ENCODE measurements at places on chromosomes 6 and 20.

- no peak for DNase-seq
These were observed 182.1 kb upstream of the SNX9 start for GRCh38 chr6:157640746-157641451.

GRCh38 chr6:36692861-36693702 is 4.5 kb upstream of the RAB44 start:
- no peak for DNase-seq

- DNase-seq = no peak
These were observed 459.7 kb downstream of the MMUT start for GRCh38 chr6:49003348-49003747.

- DNase-seq = no peak
These were observed 1.7 kb downstream of the UBE2V1 start for GRCh38 chr20:50111120-50111828.

- DNase-seq = no peak
These were observed 24.2 kb downstream of the NAPB start for GRCh38 chr20:23396950-23397627.

GRCh38 chr6:33193619-33194018 is 1.4 kb upstream of the COL11A2 start:
- DNase-seq = no peak

DNA sequence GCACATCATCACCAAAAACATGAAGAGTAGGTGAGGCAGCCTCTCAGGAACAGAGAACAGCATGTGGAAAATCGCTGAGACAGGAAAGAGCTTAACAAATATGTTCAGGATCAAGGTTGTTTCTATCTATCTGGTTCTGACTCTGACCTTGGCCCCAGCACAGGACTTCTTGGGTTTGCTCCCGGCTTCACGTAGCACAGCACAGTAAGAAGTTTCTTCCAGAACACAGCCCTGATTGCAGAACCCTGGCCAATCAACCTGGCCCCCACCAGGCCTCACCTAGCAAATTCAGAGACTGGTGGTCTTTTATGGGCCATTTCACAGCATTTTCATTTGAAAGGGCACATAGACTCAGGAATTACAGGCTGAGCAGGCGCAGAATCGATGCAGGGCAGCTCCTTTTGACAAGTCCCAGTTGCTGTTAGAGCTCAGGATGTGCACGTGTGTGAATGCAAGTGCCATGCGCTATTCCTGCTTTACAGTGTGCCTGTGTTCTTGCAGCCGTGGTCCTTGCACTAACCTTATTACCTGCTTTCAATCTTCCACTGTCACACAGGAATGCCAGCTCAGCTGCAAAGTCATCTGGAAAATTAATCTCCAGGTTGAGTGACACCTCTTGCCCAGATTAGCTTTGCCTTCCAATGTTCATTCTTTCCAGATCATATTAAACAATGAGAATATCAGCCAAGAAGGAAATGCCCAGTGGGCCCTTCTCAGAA is 100.5 kb upstream of the SLC2A12 start:
- DNase-seq = no peak

DNA sequence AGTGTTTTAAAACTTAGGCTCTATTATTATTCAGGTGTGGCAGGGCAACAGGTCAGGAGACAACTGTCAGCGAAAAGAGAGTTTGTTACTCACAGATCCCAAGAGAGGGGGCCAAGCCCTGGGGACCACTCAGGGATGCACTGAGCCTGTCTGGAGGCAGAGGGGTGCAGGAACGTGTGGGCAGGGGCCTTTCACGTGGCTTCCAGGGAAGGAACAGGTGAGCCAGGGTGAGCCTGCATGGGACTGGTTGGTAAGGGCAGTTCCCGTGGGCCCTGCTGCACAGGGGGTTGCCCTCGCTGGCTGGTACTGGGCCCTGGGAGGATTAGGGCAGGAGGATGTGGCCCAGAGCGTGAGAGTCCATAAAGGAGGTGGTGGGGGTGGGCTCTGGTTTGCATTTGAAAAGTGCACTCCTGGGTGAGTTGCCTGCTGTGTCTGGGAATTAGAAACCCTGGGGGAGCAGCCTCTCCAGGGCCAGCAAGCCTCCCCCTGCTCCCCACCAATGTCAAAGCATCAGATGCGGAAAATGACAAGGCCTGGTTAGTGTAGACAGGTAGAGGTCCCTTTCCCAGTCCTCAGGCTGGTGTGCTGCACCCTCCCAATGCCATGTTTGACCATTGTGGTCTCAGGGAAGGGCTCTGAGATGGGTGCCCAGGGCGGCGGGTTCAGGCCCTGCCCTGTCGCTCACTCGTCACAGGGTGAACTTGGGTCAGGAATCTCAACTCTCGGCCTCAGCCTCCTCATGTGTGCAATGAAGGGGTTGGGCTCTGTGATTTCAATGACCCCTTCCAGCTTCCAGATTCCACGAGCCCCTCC is 127.4 kb upstream of the RPS6KA2 start:
- DNase-seq = no peak

DNA sequence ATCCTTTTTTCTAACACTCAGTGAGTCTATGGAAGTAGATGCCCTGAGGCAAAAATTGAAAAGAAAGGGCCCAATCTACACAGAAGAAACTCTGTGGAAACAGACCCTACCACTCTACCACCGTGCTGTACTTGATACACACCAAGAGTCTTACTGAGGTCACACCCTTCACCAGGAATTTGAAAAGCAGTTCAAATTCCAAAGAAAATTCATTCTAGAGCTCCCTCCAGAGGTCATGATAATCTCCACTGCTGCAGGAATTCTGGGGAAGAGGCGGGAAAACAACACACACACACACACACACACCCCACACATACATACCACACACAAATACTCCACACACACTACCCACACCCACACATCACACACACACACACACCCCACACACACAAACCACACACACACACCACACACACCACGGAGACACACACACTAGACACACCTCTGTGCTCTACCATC is 336.8 kb downstream of the HDGFL1 start:
- peak; percentile 88 for DNase-seq

GRCh38 chr6:19562468-19562867 is 274.7 kb upstream of the ID4 start:
- no peak for DNase-seq

DNA sequence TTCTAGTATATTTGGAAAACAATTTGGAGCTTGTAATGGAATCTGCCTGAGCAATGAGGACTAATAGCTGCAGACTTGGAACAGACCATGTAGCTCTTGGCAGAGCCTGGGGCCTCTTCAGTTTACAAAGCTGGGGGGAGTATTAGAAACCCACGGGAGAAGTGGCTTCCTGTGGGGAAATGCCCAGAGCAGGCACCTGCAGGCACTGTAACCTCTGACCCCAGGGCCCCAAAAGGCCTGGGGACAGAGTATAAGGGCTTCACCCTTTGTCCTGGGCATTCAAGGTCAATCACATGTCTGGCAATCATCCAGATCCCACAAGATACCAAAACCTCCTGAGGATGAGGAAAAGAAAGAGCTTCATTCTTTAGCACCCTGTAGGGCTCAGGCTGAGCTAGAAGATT is 19.4 kb downstream of the PKIG start:
- peak; percentile 90 for DNase-seq

- DNase-seq = no peak
These were observed 42.9 kb upstream of the SPACA1 start for GRCh38 chr6:88004707-88005106.

- no peak for DNase-seq
These were observed 42.6 kb upstream of the TMEM170B start for GRCh38 chr6:11494786-11495564.

DNA sequence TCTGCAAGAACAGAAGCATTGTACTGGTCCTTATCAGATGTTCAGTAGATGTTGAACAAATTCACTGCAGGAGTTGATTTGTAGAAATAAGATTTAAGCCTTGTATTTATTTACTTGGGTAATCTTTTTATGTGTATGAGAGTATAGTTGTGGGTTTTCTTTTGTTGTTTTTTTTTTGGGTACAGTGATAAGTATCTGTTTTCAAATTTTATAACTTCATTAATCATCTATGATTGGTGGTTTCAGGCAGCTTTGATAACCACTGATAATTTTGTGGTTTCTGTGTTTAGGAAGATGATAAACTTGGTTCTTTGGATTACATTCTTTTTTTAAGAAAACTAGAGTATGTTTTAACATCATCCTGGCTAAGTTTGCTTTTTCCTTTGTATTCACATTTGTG is 2.8 kb downstream of the AFDN start:
- no peak for DNase-seq

- DNase-seq = no peak
These were observed 85.1 kb downstream of the AGPAT4 start for GRCh38 chr6:161188547-161189465.

DNA sequence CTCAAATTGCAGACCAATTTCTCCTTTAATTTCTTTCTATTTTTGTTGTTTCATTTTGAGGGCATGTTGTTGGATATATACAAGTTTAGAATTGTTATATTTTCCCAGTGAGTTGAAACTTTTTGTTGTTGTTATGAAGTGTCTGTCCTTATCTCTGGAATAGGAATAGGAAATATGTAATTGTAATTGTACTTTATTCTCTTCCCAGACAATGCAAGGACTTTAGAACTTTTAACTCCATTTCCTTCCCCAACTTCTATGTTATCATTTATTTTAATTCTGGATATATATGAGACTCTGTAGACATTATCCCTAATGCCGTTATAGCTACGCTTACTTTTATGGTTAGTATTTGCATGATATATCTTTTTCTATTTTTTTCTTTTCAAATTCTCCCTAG is 12.4 kb downstream of the SERPINB1 start:
- DNase-seq = no peak

GRCh38 chr6:14476793-14477531 is 359.4 kb downstream of the CD83 start:
- peak; percentile 58 for DNase-seq

DNA sequence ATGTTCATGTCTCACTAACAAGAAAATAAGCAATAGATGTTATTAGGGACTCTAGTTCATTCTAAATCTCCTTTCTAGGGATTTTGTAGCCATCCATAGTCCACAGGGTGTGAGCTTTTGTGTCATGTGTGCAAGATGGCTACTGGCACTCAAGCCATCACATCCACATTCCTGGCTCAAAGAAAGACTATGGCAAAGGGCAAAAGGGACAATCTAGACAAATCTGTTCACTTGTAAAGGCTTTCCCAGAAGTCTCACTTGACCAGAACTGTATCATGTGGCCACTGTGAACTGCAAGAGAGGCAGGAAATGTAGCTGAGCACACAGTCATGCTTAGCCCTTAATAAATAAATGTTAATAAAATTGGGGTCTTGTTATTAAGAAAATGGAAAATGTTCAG is 212.6 kb upstream of the EXOC2 start:
- no peak for DNase-seq

- DNase-seq = no peak
These were observed 33.0 kb downstream of the PIM1 start for GRCh38 chr6:37202788-37203491.

DNA sequence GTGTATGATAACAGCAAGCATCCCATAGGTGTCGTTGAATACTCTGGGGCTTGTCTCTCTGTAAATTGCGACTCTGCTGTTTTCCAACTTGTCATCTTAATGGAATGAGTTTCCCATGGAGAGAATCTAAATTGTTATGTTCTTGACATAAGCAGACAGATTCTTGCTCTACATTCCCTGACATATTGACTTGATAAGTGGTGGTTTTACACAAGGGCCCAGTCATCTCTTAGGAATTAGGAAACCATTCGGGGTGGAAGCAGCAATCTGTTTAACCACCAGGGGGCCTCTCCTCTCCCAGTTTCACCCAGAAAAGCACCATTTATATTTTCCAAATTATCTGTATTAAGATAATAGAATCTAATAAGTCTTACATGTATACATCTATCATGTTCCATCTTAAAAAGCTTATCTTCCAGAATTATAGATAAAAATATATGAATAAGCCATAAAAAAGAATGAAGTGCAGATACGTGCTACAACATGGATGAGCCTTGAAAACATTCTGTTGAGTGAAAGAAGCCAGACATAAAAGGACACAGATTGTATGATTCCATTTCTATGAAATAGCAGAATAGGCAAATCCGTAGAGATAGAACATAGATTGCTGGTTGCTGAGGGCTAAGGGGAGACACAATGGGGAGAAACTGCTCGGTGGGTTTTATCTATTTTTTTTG is 23.1 kb upstream of the MROH8 start:
- DNase-seq = peak; percentile 81

GRCh38 chr6:130466748-130467061 is 100.9 kb downstream of the TMEM200A start:
- no peak for DNase-seq

GRCh38 chr20:58313396-58313795 is 3.9 kb downstream of the RAB22A start:
- DNase-seq = no peak

- DNase-seq = peak; percentile 66
These were observed 137.9 kb upstream of the NEDD9 start for GRCh38 chr6:11370191-11371018.

All from foreskin melanocyte (primary cell).